ENCODE measurements at places on chromosomes 13 and 19.

- DNase-seq: no peak
- no peak overlapping the region for H3K27ac ChIP-seq
- H3K4me1 ChIP-seq: peaks cover 16% of the 10 kb centered on the region
- H3K27me3 ChIP-seq: no peaks in the 10 kb centered on the region
Measured at GRCh38 chr19:58274771-58275201, 4.0 kb upstream of the ZNF8 start.

GRCh38 chr13:36915896-36916640, 4.0 kb downstream of the SMAD9 start:
- no peak overlapping the region for H3K27ac ChIP-seq
- DNase-seq: no peak
- no peaks in the 10 kb centered on the region for H3K36me3 ChIP-seq
- H3K4me1 ChIP-seq: peaks cover 2% of the 10 kb centered on the region
- H3K27me3 ChIP-seq: peaks cover 19% of the 10 kb centered on the region

GRCh38 chr13:91157273-91158016, 190.0 kb upstream of the MIR17HG start:
- no peaks in the 10 kb centered on the region for H3K27me3 ChIP-seq
- H3K36me3 ChIP-seq: no peaks in the 10 kb centered on the region
- H3K4me1 ChIP-seq: no peaks in the 10 kb centered on the region
- H3K4me3 ChIP-seq: no peak overlapping the region
- H3K27ac ChIP-seq: no peak overlapping the region
- DNase-seq: no peak

GRCh38 chr19:54530866-54531265, 28.2 kb downstream of the LAIR2 start:
- H3K27me3 ChIP-seq: peaks cover 18% of the 10 kb centered on the region
- no peaks in the 10 kb centered on the region for H3K36me3 ChIP-seq
- DNase-seq: no peak
- H3K27ac ChIP-seq: no peak overlapping the region

GRCh38 chr19:33224694-33225457, 774 bp downstream of the SLC7A10 start:
- no peaks in the 10 kb centered on the region for H3K36me3 ChIP-seq
- H3K27me3 ChIP-seq: peaks cover 9% of the 10 kb centered on the region
- DNase-seq: no peak
- no peaks in the 10 kb centered on the region for H3K4me1 ChIP-seq

GRCh38 chr19:49430678-49431329, 5.6 kb downstream of the GFY start:
- DNase-seq: no peak
- peaks cover 100% of the 10 kb centered on the region for H3K27me3 ChIP-seq
- no peaks in the 10 kb centered on the region for H3K36me3 ChIP-seq
- no peak overlapping the region for H3K4me3 ChIP-seq

GRCh38 chr13:28540612-28541011, 45.7 kb upstream of the FLT1 start:
- no peak for DNase-seq
- peaks cover 7% of the 10 kb centered on the region for H3K27me3 ChIP-seq
- H3K27ac ChIP-seq: no peak overlapping the region
- no peaks in the 10 kb centered on the region for H3K36me3 ChIP-seq
- H3K4me1 ChIP-seq: no peaks in the 10 kb centered on the region

DNA sequence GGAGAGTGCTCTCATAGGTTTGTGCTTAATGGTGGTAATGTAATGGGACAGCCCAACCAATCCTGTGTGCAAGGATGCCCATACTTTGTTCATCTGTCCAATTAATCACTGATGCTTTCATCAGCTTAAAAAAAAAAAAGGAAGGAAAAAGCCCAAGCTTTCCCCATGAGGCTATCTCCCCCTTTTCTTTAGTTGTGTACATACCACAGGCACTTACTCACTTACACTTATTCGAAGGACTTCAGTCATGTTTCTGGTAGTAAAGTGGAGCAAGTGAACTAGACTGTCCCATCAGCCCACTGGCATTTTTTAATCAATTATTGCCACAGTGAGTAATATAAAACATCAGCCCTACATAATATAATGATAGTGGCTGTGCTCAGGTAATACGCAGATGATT, 183.5 kb upstream of the UFM1 start:
- H3K4me3 ChIP-seq: no peak overlapping the region
- no peaks in the 10 kb centered on the region for H3K4me1 ChIP-seq
- H3K27ac ChIP-seq: no peak overlapping the region
- H3K36me3 ChIP-seq: no peaks in the 10 kb centered on the region
- H3K27me3 ChIP-seq: no peaks in the 10 kb centered on the region

DNA sequence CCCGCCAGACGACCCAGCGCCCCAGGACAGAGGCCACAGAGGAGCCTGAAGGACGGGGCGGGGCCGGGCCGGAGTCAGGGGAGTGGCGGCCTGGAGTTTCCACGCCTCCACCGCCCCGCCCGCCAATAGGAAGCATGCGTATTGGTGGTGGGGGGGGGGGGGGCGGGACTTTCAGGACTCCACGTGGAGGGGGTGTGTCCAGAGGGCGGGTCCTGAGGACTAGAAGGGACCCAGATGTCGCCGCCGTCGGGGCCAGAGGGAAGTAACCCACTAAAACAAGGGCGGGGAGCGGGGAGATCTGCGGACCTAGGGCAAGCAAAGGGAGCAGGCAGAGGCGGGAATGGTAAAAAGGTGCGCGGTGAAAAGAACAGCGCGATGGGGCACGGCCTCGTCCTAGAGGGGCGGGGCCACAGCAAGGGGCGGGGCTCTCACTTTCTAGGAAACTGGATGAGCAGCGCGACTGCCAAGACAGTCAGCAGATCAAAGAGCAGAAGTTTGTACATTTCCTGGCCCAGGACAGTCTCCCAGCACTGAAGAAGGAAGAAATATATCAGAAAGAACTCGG, 2.8 kb upstream of the LENG1 start:
- DNase-seq: peak; percentile 71
- no peak overlapping the region for H3K27ac ChIP-seq
- H3K4me1 ChIP-seq: peaks cover 17% of the 10 kb centered on the region
- peaks cover 11% of the 10 kb centered on the region for H3K36me3 ChIP-seq
- H3K27me3 ChIP-seq: peaks cover 19% of the 10 kb centered on the region
- peak overlapping the region; percentile 48 for H3K4me3 ChIP-seq

- no peak overlapping the region for H3K4me3 ChIP-seq
- H3K27ac ChIP-seq: no peak overlapping the region
- no peaks in the 10 kb centered on the region for H3K36me3 ChIP-seq
- no peak for DNase-seq
- no peaks in the 10 kb centered on the region for H3K27me3 ChIP-seq
Measured at GRCh38 chr19:51357952-51358351, 8.2 kb downstream of the ETFB start.

DNA sequence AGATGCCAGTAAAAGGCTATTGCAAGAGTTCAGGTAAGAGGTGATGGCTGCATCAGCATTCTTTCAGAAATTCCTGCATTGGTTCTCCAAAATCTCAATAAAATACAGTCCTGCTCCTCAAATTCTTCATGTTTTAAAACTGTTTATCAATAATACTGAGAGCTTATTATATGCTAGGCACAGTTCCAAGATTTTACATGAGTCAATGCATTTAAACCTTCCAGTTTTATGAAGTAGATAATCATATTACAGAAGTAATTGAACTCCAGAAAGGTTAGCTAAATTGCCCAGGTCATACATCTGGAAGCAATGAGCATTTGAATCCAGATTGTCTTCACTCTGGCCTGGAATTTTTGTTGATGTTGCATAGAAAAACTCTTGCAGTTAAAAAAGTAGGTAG, 282.9 kb upstream of the SLITRK6 start:
- no peaks in the 10 kb centered on the region for H3K27me3 ChIP-seq
- DNase-seq: no peak
- no peaks in the 10 kb centered on the region for H3K36me3 ChIP-seq
- no peaks in the 10 kb centered on the region for H3K4me1 ChIP-seq

GRCh38 chr19:11061952-11062351, 27.3 kb upstream of the LDLR start:
- peaks cover 2% of the 10 kb centered on the region for H3K4me1 ChIP-seq
- H3K27ac ChIP-seq: no peak overlapping the region
- no peak for DNase-seq

- H3K36me3 ChIP-seq: peaks cover 11% of the 10 kb centered on the region
- H3K4me1 ChIP-seq: no peaks in the 10 kb centered on the region
- peak; percentile 24 for DNase-seq
- no peak overlapping the region for H3K4me3 ChIP-seq
- H3K27ac ChIP-seq: no peak overlapping the region
- H3K27me3 ChIP-seq: no peaks in the 10 kb centered on the region
Measured at GRCh38 chr19:39351537-39352064, 9.4 kb downstream of the SAMD4B start.

DNA sequence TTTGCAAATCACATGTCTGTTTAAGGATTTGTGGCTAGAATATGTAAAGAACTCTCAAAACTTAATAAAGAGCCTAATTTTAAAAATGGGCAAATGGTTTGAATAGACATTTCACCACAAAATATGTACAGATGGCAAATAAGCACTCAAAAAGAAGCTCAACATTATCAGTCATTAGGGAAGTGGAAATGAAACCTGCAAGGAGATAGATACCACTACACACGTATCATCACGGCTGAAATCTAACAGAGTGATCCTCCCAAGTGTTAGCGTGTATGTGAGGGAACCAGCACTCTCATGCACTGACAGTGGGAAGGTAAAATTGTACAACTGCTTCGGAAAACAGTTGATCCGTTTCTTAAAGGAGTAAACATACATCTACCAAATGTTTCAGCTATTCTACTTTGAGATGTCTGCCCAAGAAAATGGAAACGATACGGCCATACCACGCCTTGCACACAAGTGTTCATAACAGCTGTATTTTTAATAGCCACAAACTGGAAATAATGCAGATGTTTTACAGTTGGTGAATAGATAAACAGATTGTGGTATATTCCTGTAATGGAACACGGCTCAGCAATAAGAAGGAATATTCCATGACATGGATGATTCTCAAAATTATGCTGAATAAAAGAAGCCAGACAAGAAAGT, 14.5 kb downstream of the ARHGEF7 start:
- no peak overlapping the region for H3K27ac ChIP-seq
- no peaks in the 10 kb centered on the region for H3K36me3 ChIP-seq
- no peak overlapping the region for H3K4me3 ChIP-seq
- no peaks in the 10 kb centered on the region for H3K27me3 ChIP-seq
- no peaks in the 10 kb centered on the region for H3K4me1 ChIP-seq

DNA sequence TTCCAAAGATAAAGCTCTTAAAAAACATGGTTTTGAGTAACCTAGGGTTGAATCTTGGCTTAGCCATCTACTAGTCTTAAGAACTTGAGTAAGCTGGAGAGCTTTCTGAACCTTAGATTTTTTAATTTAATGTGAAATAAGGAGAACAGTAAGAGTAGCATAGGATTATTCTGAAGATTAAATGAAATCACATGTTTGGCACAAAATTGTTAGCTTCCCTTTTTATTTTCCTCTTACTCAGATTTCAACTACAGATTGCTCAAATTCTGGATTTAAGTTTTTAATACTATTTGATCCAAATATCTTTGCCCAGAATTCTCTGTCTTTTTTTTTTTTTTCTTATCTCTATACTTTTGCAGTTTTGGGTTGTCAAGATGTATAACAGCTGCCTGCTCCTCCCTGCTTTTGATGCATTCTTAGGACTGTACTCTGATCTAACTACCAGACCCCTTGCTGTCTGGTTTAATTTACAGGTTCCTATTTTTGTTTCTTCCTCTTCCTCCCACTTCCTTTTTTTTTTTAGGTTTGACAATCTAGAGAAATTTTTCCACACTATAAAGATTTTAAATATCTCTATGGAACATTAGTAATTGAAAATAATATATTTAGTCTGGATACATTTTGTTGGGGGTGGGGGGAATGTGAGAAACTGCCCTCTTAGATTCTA, 12.3 kb downstream of the POMP start:
- peaks cover 19% of the 10 kb centered on the region for H3K36me3 ChIP-seq
- no peak for DNase-seq
- H3K27ac ChIP-seq: no peak overlapping the region
- H3K27me3 ChIP-seq: no peaks in the 10 kb centered on the region

DNA sequence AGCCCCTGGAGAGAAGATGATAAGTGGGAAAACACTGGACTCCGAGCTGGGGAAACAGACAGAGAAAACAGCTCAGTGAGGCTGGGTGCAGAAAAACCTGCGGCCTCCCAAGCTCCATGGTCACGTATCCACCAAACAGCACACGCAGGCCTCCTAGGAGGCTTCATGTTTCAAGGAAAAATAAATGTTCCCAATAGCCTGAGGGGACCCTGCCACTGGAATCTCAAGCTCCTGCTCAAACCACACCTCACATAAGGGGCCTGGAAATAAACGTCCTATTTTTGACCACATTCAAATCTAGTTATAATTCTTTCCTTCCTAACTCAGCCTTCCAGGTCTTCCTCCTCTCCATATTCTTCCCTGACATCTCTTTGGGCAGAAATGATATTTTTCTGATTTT, 225.7 kb downstream of the ABCC4 start:
- no peaks in the 10 kb centered on the region for H3K4me1 ChIP-seq
- peaks cover 17% of the 10 kb centered on the region for H3K36me3 ChIP-seq
- H3K27ac ChIP-seq: no peak overlapping the region
- no peak overlapping the region for H3K4me3 ChIP-seq
- no peaks in the 10 kb centered on the region for H3K27me3 ChIP-seq
- DNase-seq: no peak

- no peaks in the 10 kb centered on the region for H3K27me3 ChIP-seq
- H3K27ac ChIP-seq: no peak overlapping the region
- no peak overlapping the region for H3K4me3 ChIP-seq
- no peaks in the 10 kb centered on the region for H3K36me3 ChIP-seq
- no peak for DNase-seq
Measured at GRCh38 chr13:109749365-109749764, 37.0 kb downstream of the IRS2 start.

DNA sequence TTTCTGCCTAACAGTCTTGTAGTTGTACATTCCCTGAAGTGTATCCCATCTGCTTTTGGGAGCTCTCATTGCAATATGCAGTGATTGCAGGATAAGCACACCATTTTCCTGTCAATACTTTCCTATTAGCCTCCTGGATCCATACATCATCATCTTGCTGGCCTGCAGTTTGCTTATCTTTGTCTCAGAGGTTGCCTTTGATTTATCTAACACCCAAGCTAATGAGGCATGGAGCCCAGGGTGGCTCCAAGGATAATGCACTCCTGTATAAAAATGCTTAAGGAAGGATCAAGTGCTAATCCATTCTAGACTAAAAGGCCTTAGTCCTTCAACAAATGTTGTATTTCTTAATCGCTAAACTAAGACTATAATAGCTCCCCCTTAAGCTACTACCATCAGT, 161.6 kb upstream of the OBI1 start:
- H3K27ac ChIP-seq: no peak overlapping the region
- H3K4me3 ChIP-seq: no peak overlapping the region

- H3K4me1 ChIP-seq: no peaks in the 10 kb centered on the region
- no peak overlapping the region for H3K27ac ChIP-seq
- no peaks in the 10 kb centered on the region for H3K36me3 ChIP-seq
- no peak for DNase-seq
- H3K4me3 ChIP-seq: no peak overlapping the region
Measured at GRCh38 chr13:110150384-110151101, 156.4 kb downstream of the COL4A1 start.

DNA sequence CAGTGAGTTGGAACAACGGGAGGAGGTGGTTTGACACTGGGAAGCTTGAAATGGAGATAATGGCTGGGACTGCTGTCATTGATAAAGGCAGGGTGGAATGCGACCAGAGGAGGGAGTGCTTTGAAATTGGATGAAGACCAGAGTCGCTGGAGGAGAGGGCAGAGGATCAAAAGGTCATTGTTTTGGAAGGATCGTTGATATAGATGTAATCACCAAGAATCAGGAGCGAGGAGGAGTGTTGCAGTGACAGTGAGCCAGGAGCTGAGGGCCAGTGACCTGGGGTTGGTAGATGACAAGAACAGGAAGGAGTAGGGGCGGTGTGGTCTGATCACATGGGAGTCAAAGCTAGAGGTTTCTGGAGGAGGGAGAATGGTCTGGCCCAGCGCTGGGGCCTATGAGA, 25.3 kb downstream of the TM9SF2 start:
- no peak overlapping the region for H3K4me3 ChIP-seq
- peaks cover 18% of the 10 kb centered on the region for H3K4me1 ChIP-seq
- H3K27ac ChIP-seq: no peak overlapping the region
- no peaks in the 10 kb centered on the region for H3K27me3 ChIP-seq
- no peak for DNase-seq

All from T-cell (primary cell).